ENCODE measurements at places on chromosomes 16 and 17.

DNA sequence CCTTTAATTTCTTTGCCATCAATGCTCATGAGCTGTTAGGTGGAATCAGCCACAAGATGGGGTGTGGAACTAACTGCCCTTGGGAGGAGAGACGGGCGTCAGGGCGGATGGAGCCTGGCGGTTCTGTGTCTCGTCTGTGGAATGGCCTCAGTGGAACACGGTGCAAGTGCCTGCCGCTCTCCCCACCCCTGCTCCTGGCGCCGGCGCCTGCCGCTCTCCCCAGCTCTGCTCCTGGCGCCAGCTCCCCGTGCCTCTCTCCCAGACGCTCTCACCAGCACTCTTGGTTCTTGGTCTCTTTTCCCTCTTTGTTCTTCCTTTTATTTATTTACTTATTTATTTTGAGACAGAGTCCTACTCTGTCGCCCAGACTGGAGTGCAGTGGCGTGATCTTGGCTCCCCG, 13.2 kb upstream of the RPL13 start:
- no peak for DNase-seq

DNA sequence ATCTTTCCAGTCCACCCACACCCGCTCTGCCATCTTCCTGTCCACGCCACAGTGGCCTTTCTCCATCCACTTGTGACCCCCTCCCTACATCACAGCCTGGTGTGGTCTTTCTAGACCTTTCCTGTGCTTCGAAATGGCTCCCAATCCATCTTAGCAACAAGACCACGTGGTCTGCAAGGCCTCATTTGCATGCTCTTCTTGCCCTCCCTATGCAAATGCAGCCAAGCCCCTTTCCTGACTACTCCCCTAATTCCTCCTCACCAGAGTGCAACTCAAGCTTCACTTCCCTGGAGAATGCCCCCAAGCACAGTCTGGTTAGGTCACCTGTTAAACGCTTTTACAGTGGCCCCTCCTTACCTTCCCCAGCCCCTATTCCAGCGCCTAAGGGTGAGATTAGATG, 6.1 kb downstream of the PPP1R9B start:
- no peak for DNase-seq

DNA sequence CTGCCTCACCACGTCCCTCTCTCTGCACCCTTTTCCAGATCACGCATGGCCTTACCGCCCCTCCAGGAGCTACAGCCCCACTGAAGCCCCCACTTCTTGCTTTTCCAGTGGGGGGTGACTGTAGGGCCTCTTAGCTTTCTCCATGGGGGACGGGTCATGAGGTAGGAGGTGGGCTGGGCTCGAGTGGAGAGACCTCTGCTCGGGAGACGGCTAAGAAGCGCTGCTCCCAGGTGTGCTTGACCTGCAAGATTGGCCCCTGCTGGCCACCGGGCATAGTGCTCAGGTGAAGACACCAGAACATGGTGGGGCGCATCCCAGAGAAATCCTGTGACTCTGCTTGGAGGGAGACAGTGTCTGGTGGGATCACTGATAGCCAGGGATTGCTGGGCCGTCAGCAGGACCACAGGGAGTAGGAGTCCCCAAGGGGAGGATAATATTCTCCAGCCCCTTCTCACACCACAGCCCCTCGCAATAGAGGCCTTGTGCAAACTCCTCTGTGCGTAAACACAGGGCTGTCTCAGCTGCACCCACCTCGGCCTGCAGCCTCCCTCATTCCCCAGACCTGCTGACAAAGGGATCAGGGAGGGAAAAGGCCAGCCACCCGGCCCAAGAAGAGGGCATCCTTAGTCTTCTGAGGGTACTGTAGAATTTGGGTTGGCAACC, 8.9 kb upstream of the GALK1 start:
- no peak for DNase-seq

GRCh38 chr17:29058391-29058790, 15.4 kb downstream of the PIPOX start:
- DNase-seq, result no peak

DNA sequence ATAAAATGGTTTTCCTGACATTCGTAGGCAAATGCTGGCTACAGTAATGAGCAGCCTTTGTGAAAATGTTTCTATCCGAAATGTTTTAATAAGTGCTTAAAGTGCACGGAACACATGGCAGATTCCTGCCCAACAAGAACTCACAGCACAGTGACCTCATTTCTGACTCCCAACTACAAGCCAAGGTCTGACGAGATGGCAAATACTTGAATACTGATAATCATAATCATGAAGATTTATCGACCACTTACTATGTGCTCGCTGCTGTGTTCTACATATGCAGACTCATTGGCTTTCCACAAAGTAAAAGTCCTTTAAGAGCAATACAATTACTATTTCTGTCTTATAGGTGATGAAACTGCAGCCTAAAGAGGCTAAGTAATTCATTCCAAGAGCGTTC, 238.1 kb upstream of the CDH5 start:
- DNase-seq, result no peak

- no peak for DNase-seq
These were observed 353.5 kb downstream of the TOX3 start for GRCh38 chr16:52193441-52193840.

- DNase-seq, result no peak
These were observed 15.2 kb downstream of the ANKRD11 start for GRCh38 chr16:89475144-89475543.

- no peak for DNase-seq
These were observed 55.6 kb downstream of the PPM1E start for GRCh38 chr17:58811290-58811689.

DNA sequence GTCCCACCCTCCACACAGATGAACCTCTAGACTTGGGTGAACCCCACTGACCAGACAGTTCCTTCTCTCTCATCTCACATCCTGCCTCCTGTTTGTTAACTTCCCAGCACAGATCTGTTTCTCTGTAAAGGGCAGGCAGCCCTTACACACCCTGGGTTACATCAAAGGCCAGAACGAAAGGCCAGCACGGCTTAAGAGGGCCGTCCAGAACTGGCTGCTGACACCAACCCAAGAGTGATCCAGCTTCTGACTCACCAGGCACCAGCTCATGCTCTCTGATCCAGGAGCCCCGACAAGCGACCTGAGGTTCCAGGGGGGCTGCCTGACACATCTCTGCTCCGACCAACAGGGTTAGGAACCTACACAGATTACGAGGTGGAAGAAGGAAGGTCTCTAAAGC, 86.9 kb downstream of the MRM3 start:
- DNase-seq, result no peak

DNA sequence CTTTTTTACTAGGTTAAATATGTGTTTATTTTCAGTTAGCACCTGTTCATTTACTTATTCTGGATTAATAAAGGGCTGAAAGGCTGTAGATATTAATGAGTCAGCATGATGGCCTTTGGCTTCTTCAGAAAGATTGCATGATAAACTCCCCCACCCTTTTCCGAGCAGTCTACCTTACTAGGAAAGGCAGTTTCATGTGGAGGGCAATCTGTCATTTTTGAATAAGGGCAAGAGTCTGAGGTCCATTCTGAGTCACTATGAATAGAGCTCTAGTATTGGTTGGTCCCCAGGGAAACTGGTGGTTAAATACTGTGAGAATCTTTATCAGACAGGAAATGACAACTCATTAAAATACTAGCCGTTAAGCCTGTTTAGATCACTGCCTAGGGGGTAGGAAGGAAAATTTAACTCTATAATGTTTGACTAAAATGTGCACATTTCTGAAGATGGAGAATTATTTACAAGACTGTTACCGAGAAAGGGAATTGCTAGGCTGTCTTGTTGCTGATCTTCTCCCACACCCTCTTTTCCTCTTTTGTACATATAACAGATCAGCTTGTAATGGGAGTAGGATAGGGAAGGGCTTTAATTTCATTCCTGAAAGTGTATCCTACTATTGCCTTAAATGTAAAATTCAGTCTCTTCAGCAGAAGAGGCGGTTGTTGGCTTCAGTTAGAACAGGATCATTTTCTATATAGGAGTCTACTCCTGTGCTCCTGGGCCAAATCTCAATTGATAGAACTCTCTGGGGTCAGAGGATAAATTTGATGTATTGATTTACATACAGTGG, 63.3 kb downstream of the TUBD1 start:
- peak; percentile 72 for DNase-seq

DNA sequence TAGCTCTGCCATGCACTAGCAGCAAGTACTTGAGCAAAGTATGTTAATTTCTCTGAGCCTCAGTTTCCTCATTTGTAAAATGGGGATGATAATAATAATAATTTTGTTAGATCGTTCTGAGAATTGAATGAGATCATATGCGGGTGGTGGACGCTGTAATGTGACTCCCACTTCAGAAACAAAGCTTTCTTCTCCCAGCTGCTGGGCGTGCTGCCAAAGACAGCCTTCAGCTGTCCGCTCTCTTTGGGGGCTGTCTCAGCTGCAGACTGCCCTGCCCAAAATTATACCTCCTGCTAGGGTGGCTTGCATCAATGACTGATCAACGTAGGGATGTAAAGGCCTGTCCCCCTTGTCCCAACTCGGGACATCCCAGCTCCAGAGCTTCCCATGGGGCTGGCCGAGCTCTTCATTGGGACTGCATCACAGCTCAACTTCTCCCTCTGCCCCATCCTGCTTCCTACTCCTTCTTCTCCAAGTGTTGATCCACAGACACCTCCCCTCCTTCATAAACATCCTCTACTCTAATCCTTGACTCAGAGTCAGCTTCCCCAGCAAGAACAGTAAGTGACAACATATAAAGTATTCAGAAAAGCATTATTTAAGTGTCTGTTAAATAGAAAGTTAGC, 30.7 kb upstream of the CDH5 start:
- peak; percentile 84 for DNase-seq

- DNase-seq, result no peak
These were observed 89.7 kb downstream of the MARCHF10 start for GRCh38 chr17:62718429-62718828.

DNA sequence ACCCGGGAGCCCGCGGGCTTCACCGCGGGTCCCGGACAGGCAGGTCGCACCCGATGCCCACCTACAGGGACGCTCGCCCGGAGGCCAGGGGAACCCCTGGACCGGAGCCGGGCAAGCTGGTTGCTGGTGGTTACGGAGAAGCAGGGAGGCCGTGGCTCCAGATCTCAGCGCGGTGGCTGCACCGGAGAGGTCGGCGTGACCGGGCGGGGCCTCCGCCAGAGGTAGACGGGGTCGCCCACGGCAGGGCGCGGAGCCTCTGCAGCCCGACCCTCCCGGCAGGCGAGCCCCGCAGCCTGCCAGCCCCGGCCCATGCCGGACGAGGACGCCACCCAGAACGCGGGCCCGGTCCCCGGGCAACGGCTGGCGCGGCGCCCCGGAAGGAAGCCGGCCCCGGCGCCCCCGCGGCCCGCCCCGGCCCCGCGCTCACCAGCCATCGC, 341 bp downstream of the PCYT2 start:
- DNase-seq, result no peak

- no peak for DNase-seq
These were observed 118.5 kb upstream of the ZFHX3 start for GRCh38 chr16:73166441-73166851.

GRCh38 chr17:73588301-73588846, 55.9 kb downstream of the SDK2 start:
- DNase-seq, result no peak
